ENCODE measurements at places on chromosomes 2 and 18.

GRCh38 chr2:207040696-207041095 lies 101.4 kb downstream of the CPO start:
- no peak for DNase-seq

GRCh38 chr2:3242747-3243369 lies 134.8 kb downstream of the EIPR1 start:
- DNase-seq = no peak

- no peak for DNase-seq
Observed at GRCh38 chr2:120418174-120418787, 72.3 kb downstream of the INHBB start.

DNA sequence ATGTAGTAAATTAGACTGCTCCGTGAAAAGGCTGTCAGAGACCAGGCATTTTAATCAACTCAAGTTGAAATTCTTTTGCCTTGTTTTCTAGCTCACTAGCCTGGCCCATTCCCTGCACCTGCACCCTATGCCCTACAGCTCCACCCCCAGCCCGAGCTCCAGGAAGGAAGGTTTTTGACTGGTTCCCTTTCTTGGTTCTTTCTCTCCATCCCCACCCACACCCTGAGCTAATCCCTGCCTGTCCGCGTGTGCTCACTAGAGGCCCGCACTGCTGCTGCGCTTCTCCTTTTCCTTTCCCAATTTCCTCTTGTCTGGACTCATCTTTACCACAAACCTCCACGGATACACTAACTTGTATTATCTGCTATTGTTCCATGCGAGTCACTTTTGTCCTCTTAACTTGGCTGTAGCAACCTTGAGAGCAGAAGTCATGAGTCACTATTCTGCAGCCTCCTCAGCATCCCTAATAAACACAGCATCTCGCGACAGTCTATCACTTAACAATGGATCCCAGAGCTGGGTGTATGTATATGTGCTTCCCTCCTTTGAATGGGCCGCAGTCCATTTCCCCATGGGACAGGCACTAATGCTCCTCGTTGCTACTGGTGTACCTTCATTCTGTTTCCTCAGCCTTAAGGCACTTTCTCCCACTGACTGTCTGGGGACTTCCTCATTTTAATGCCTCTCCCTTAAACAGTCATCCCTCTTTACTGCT lies 36.5 kb downstream of the COLEC12 start:
- DNase-seq = no peak

- no peak for DNase-seq
Observed at GRCh38 chr18:12944709-12945108, 3.1 kb upstream of the SEH1L start.

DNA sequence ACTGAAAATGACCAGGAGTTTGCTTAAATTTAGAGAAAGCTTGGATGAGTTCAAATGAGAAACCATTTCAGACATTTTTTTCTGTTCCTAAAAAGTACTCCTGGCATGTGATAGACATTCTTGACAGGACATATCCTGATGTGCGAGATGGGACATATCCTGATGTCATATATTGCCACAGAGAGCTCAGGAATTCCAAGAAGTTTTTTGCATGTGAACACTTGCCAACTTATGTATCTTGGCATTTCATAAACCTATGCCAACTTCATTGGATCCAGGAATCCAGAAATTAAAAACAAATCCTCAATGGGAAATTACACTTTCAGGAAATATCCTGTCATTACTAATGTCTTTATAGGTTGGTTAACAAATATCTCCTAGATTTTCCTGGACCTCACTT lies 2.9 kb upstream of the SERPINB3 start:
- DNase-seq = no peak

DNA sequence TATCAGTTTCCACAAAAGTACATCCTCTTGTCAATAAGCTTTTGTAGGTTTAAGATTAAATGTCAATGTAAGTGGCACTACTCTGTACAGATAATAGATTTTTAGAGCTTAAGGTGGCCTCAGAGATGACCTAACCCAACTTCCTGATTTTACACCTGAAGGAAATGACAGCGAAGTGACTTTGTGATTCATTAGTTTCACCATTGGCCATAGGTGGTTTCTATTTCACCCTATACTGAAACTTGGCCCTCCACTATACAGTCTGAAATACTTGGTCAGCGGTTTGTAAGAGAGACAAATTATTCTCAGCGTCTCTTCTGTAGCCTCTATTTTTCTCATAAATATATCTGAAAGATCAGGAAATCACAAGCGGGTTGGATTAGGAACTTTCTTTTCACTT lies 330.4 kb upstream of the FAM98A start:
- DNase-seq = no peak

- DNase-seq = no peak
Observed at GRCh38 chr2:240255165-240255491, 114.7 kb upstream of the OTOS start.

GRCh38 chr18:45291621-45292615 lies 323.4 kb upstream of the SLC14A2 start:
- no peak for DNase-seq

Data from epithelial cell of prostate (primary cell).